ENCODE measurements at places on chromosomes 2 and 18.

- peak; percentile 76 for DNase-seq
Observed at GRCh38 chr2:37890893-37891495, 34.1 kb upstream of the RMDN2 start.

DNA sequence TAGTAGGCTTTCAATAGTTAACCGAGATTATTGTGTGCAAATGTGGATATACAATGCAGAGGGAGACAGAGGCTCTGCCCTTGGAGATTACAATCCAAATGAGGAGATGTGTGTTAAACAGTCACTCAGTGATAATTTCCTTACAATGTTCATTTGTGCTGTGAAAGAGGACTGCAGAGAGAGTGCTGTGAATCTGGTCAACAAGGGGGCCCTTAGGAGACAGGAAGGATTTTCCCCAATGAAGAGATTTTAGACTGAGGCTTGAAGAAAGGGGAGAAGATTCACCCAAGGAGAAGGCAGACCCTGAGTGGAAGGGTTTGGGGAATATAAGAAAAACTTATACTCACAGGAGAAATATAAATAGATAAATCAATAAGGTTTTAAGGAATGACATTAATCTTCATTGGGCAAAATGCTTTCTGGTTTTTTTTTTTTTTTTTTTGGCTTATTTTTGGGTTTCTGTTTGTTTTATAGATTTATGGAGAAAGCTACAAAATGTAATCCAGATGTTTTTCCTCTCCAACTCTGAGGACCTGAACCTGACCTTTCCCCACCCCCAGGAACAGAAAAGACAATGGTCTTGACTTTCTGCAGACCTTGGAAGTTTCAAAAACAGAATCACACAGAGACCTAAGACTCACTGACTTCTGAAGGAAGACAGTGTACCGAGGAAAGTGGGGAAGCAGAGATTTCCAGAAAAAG lies 151.3 kb upstream of the SERPINE2 start:
- DNase-seq: no peak

DNA sequence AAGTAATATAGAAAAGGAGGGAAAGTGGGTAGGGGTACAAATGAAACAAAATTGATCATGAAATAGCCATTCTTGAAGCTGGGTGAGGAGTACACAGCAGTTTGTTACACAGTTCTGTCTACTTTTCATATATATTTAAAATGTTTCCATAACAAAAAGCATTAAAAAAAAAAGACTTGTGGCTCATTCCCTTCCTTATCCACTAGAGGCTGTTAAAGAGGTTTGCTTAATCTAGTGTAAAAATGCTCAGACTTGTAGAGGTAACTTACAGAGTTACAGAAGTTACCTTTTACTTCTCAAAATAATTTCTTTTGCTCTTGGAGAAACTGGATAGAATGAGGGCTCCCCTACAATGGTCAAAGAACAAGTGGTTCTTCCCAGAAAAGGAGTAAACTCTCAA lies 8.1 kb upstream of the WIPF1 start:
- DNase-seq: no peak

- DNase-seq: no peak
Observed at GRCh38 chr18:37641573-37641972, 76.0 kb upstream of the CELF4 start.

GRCh38 chr2:108907822-108908712 lies 81.0 kb downstream of the EDAR start:
- DNase-seq: peak; percentile 9

GRCh38 chr2:64989982-64990614 lies 899 bp downstream of the SLC1A4 start:
- no peak for DNase-seq

GRCh38 chr18:13381944-13382365 lies 163.4 kb downstream of the LDLRAD4 start:
- DNase-seq: peak; percentile 61

- no peak for DNase-seq
Observed at GRCh38 chr2:232951891-232952290, 61.2 kb downstream of the NGEF start.

DNA sequence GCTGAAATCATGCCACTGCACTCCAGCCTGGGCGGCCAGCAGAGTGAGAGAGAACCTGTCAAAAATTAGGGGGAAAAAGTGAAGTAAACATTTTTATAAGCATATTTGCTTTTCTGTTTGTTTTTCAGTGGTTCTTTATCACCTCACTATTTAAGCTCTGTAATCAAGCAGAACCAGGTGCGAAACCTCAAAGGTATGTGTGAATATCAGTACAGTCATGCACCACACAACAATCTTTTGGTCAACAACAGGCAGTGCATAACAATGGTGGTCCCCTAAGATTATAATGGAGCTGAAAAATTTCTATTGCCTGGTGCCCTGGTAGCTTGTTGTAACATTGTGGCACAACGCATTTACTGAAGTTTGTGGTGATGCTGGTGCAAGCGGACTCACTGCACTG lies 167.4 kb upstream of the STON1 start:
- no peak for DNase-seq

- DNase-seq: no peak
Observed at GRCh38 chr2:120783371-120783791, 47.7 kb downstream of the GLI2 start.

- DNase-seq: no peak
Observed at GRCh38 chr2:226716126-226716525, 83.5 kb downstream of the IRS1 start.

Data from activated CD8-positive, alpha-beta T cell treated with anti-CD3 and anti-CD28 coated beads, Interleukin-2, amount 10 ng/mL, durations not matched to agents 7 days and 5 days (primary cell).